Natural killer cell (primary cell): ENCODE measurements at places on chromosomes 3 and 15.

DNA sequence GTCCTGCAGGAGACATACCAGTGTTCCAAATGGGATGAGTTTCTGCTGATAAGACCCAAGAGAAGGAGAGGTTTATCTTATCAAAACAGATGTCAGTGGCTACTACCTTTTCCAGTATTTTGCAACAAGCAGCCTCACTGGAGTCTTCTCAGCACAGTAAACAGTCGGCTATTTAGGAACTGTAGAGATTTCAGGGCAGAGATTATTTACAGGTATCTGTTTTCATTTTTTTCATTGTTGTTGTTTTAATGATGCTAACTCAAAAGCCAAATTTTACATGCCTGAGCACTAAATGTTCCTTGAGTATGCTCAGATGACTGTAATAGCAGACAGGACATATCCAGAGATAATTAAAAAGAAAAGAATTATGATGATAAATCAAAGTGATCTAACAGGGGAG lies 252.1 kb downstream of the EPHA6 start:
- DNase-seq: no peak

- no peak for DNase-seq
Observed at GRCh38 chr3:65785065-65785645, 253.6 kb downstream of the MAGI1 start.

- DNase-seq: no peak
Observed at GRCh38 chr3:195337747-195338146, 66.8 kb upstream of the XXYLT1 start.

DNA sequence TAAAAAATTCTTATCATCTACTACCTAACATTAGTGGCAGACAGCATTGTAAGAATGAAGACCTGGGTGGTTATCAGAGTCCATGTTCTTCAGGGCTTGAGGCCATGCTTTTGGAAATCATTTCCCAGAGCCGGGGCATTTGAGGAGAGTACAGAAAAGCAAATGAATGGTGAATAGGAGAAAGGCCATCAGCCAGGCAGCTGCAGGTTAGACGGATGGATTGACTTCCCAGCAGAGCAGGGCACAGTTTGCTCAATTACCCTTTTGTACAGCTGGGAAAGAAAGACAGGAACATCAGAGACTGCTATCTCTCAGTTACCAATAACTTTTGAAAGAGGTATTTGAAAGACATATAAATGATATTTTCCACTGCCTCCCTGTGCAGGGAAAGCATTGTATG lies 135.6 kb downstream of the ALCAM start:
- DNase-seq: no peak

DNA sequence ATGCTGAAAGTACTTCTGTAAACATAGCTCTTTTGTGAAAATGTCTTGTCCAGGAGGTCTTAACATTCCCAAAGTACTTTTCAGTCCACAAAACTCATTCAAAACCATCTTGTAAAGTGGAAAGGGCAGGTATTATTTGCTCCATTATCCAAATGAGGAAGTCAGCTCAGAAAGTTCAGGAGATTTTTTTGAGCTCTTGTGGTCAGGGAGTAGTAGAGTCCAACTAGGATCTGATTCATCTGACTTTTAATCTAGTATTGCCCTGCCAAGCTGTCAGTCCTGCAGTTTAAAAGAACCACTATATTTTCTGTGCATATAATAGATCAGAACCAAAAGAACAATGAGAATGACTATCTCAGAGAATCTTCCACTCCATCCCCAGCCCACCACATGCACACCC lies 83.5 kb downstream of the FOXB1 start:
- no peak for DNase-seq

DNA sequence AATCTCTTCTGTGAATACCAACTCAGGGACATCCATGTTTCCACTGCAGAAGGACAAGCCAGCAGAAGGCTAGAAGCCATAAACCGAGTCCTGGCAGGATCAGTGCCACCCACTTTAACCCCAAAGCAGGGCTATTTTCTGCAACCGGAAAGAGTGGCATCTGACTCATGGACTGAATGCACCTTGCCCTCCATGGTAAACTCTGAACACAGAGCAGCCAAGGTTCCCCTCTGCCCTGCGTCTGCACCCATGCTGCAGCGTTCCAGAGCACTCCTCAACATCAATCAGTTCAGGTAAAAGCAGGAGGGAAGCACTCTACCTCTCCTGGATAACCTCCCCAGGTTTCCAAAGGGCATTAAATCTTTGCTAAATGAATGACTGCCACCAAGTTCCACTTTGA lies 801 bp upstream of the NGRN start:
- DNase-seq: no peak

DNA sequence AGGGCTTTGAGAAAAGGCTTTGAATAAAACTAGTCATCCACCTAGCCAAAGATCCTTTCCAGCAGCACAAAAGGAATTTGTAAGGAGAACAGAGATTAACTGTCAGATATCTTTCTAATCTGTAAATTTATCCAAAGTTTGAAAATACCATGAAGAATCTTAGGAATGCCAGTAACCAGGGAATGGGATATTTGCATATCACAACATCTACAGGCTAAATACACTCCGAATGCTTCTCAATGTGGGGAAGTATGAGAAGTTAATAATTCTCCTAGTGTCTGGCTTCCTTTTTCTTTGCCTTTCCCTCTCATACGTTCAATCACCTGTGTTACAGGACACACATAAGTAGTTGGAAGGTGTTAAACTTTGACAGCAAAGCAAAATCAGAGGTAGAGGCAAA lies 7.8 kb downstream of the ANAPC13 start:
- DNase-seq: no peak

DNA sequence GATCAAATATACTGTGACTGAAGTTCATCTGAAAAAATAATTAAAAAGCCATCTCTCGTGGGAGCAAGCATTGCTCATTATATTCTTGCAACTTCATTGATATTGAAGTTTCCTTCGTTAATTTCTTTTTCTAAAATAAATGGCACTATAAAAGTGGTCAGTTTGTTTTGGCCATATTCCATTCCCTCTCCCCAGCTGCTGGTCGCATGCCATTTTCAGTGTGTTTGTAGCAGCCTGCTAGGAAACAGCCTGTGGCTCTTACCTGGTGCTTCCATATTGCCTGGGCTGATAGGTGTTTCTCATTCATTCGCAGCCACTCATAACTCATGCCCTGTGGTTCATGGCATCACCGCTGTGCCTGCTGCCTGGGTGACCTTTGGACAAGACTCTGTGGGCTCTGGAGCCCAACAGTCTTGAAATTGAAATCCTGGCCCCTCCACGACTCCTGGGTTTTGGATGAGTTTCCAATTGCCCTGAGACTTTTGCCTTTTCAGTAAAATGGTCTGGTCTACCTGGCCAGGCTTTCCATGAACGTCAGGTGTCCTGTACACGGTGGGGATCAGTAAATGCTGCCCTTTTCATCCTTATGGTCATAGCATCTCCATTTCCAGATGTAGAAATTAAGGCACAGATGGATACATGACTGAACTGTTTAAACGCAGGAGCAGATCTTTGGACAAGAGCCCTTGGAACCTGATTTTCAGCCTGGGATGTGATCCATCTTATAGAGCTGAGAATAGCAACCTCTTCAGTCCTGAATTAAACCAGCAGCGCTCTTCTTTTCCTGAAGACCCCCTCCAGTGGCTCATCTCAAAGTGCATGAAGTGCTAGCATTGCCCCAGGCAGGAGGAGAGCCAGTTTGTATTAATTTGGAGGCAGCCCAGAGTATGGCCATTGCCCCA lies 69.4 kb downstream of the SLCO3A1 start:
- DNase-seq: no peak

DNA sequence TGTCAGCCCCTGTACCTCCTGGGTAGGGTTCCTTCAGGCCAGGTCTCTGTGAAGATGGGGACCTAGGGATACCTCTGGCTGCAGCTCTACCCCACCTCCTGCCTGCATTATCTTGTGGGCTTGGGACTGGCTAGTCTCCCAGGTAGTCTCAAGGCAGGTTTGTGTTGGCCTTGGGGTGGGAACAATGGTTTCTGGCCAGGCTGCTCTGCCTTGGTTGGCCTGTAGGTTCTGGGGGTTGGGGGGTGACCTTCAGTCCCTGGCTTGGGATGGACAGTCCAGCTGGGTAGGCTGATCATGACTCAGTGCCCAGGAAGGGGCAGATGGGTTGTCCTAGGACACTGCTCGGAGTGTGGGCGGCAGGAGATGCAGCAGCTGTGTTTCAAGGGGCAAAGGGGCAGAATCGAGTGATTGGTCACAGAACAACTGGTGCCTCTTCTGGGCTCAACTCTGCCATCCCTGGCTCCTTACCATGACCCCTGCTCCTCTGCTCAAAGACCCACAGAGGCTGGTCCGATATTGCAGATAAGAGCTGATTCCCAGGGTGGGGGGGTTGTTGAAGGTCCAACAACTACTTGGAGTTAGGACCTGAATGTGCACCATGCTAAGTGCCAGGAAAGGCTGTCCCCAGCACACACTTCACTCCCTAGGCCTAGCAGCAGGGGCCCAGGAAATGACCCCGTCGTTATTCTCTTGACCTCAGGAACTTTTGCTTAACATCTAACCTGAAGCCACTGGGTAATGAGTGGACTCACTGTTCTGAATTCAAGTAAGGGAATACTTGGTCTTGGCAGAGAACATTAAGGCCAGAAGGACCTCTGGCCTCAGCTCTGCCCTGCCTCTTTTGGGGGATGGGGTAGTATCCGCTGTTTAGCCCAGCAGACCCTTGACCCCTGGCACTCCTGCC lies 18.1 kb upstream of the BSN start:
- DNase-seq: no peak

GRCh38 chr15:68205954-68206539 lies 915 bp upstream of the CALML4 start:
- DNase-seq: no peak

DNA sequence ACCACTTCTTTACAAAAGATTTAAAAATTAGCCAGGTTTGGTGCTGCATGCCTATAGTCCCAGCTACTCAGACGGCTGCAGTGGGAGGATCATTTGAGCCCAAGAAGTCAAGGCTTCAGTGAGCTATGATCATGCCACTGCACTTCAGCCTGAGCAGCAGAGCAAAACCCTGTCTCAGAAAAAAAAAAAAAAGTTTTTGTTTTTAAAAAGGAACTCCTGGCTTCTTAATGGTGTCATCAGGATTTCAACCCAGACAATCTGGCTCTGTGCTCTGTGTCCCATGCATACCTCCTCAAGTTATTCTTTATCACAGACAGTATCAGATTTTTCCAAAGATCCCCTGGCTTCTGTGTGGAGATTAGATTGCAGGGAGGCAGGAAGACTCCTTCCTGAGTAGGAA lies 64.2 kb upstream of the IL12A start:
- DNase-seq: no peak

- no peak for DNase-seq
Observed at GRCh38 chr3:193574488-193575070, 18.4 kb upstream of the OPA1 start.

- no peak for DNase-seq
Observed at GRCh38 chr15:52394118-52394517, 98.5 kb upstream of the MYO5C start.

DNA sequence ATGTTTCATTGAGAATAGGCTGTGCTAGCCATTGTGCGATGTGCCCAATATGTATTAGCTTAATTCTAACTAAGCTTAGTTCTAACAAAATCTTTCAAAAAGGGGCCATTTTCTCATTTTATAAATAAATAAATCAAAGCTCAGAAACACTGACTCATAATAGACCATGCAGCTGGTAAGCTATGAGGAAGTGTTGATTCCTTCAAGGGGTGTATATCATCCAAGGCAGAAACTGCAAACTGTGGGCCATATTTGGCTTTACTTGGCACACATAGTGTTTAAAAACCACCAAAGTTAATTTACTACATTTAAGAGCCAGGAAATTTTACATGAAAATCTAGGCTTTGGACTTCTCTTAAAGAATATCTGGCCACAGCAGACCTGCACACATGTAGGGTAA lies 136.5 kb downstream of the ZNF621 start:
- no peak for DNase-seq

DNA sequence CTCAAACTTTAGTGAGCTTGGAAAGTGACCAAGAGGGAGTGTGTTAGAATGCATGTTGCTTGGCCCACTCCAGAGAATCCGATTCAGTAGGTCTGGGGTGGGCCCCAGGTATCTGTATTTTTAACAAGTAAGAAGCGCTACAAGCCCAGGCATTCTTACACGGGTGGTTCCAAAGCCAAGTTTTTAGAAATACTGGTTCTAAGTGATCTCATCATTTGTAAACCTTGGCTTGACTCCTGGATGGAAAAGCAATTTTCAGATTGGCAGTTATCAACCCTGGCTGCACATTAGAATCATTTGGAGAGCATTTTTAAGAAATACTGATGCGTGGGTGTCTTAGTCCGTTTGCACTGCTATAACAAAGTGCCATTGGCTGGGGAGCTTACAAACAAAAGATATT lies 27.3 kb upstream of the ST8SIA2 start:
- DNase-seq: no peak

DNA sequence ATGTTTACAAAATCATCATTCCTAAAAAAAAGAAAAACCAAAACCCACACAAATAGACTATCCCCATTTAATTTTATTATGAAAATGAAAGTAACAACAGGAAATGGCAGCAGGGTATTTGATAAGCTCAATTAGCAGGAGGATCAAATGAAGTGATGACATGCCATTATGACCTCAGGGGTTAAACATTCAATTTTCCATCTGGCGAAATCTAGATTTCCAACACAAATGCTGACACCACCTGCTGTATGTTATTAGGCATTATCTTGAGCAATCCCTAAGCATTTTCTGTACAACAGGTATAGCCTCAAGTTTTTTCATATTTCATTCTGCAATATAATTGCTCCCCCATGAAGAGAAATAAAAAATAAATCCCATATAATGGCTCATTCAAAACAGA lies 57.1 kb downstream of the SHQ1 start:
- DNase-seq: no peak
